Vagina (tissue), 2 donors: ENCODE measurements at places on chromosomes 5 and 9. TPM values are rescaled to one million over a fixed set of nuclear protein-coding genes. Genes with fewer than 3 reads are reported as not detected.

DNA sequence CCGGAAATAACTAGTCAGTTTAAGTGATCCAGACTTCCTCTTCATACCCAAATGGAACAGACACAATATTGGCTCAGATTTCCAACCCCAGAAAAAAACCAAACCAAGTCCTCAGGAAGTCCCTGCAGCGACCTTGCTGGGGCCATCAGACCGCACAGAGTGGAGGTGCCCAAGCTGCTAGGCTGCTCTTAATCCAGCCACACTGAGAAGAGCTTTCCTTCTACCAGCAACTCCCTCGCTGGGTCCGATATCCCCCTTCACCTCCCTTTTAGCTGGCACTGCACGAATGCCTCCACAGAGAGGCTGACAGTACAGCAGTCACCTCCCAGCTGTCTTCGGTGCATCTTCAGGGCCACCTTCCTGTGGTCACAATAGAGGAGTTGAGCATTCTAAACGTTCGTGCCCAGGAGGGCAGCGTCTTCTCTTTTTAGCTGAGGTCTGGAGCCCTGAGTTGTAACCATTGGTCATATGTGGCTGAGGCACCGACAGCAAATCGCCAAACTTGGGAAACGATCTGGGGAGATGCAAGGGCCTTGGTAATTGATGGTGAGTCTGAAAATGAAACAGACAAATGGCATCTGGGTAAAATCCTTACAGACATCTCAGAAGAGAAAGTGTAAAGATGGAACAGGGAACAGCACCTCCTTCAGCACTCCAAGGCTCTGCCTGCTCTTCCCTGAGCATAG is 5.7 kb downstream of the NAIF1 start:
- no peak for DNase-seq
- H3K4me3 ChIP-seq: no peak overlapping the region
- peak overlapping the region; percentile 73 for H3K27ac ChIP-seq
- peaks cover 60% of the 10 kb centered on the region for H3K4me1 ChIP-seq

- peaks cover 11% of the 10 kb centered on the region for H3K36me3 ChIP-seq
- H3K4me3 ChIP-seq: no peak overlapping the region
- no peak overlapping the region for H3K27ac ChIP-seq
- H3K27me3 ChIP-seq: no peaks in the 10 kb centered on the region
These were observed 1.7 kb upstream of the TOR4A start for GRCh38 chr9:137275588-137276472.

GRCh38 chr5:153742060-153742459 is 251.6 kb downstream of the GRIA1 start:
- H3K36me3 ChIP-seq: no peaks in the 10 kb centered on the region
- H3K27me3 ChIP-seq: no peaks in the 10 kb centered on the region
- H3K4me1 ChIP-seq: no peaks in the 10 kb centered on the region
- H3K4me3 ChIP-seq: no peak overlapping the region

GRCh38 chr5:10894445-10895054 is 133.5 kb upstream of the DAP start:
- DNase-seq: no peak
- H3K27ac ChIP-seq: no peak overlapping the region
- no peaks in the 10 kb centered on the region for H3K4me1 ChIP-seq
- H3K36me3 ChIP-seq: no peaks in the 10 kb centered on the region
- H3K27me3 ChIP-seq: no peaks in the 10 kb centered on the region

GRCh38 chr9:92294297-92294676 is 790 bp upstream of the IARS1 start:
- peaks cover 20% of the 10 kb centered on the region for H3K36me3 ChIP-seq
- peaks cover 22% of the 10 kb centered on the region for H3K4me1 ChIP-seq
- DNase-seq: no peak
- peak overlapping the region; percentile 61 for H3K27ac ChIP-seq

- no peaks in the 10 kb centered on the region for H3K27me3 ChIP-seq
- H3K36me3 ChIP-seq: no peaks in the 10 kb centered on the region
- no peak overlapping the region for H3K4me3 ChIP-seq
These were observed 284.3 kb downstream of the CCDC171 start for GRCh38 chr9:15837079-15837679.

- no peak overlapping the region for H3K4me3 ChIP-seq
- DNase-seq: no peak
- no peaks in the 10 kb centered on the region for H3K27me3 ChIP-seq
- no peak overlapping the region for H3K27ac ChIP-seq
These were observed 89.1 kb upstream of the SLC30A5 start for GRCh38 chr5:69004676-69005075.

JAKMIP2 gene
- 0.49 TPM for total RNA-seq

ADRB2 gene
- total RNA-seq: 43.2 TPM

CCL27 gene
- not detected for total RNA-seq

MAPK9 gene
- 19.6 TPM for total RNA-seq

IL9 gene
- not detected for total RNA-seq

ABHD17B gene
- 12.0 TPM for total RNA-seq
